ENCODE measurements at places on chromosomes 2 and 18.

DNA sequence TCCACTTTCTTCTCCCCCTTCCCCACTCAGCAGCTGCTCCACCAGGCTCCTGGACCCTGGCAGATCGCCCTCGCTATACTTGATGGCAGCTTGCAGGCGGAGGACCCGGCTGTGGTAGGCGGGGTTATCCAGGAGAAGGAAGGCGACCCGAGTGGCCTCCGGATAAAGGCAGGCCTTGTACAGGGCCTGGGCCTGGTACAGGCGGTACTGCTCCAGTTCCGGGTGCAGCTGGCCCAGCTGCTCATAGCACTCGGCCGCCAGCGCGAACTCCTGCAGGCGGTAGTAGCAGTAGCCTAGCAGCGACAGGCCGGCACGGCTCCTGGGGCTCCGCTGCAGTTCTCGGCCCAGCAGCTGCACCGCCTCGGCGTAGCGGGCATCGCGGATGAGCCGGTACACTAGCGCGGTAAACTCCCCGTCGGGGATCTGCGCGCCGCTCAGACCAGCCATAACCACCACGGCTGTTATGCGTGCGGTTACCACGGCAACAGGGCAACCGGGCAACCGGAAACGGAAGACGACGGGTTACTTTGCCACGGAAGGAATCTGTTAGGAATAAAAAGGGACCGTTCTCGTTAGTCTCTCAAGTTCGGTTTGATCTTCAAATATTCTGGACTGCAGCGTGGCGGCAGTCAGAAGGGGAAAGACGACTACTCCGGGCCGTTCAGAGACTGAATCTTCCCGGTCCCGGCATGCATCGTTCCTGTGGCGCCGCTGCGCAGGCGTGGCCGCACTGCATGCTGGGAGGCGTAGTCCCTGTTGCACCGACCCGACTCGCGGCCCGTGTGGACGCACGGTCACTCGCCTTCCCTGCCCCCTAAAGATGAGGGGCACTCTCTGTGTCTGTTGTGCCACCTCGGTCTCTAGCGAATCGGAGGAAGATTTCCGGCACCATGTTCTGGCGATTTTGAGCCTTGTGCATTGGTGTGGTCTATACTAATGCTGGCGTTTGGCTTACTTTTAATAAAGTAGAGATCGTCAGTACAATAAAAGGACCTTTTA is 226.0 kb downstream of the AGPS start:
- no peak for DNase-seq

- DNase-seq: no peak
Observed at GRCh38 chr2:177075254-177075653, 137.3 kb upstream of the HNRNPA3 start.

GRCh38 chr2:42557306-42557705 is 11.1 kb upstream of the MTA3 start:
- no peak for DNase-seq

GRCh38 chr2:156784020-156784701 is 348.0 kb downstream of the GPD2 start:
- no peak for DNase-seq

DNA sequence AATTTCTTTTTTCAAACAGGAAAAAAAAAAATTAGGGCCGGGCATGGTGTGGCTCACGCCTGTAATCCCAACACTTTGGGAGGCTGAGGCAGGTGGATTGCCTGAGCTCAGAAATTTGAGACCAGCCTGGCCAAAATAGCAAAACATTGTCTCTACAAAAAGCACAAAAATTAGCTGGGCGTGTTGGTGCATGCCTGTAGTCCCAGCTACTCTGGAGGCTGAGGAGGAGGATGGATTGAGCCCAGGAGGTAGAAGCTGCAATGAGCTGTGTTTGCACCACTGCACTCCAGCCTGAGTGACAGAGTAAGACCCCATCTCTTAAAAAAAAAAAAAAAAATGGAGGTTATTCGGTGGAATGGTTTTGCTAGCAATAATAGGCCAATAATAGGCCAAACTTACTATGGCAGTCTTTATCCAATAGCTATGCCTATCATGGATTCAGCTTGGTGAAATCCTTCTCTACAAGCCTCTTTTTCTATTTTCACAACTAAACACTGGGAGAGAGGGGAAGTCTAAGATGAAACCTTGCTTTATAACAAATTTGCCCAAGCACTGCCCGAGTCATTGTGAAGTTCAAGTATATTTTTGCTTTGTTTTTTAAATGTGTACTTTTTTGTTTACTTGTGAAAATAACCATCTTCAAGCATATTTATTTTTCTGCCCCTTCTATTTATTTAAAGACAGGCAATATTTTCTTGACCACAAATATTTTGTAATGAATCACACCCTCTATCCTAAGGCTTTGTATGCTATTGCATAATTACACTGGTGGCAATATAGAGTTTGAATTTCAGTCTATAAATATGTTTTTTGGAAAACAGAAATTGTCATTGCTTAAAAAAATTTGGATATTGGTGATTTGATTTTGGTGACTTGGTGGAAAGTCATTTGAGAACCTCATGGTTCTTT is 20.0 kb upstream of the KYNU start:
- no peak for DNase-seq
